ENCODE measurements at places on chromosomes 7 and 10.

DNA sequence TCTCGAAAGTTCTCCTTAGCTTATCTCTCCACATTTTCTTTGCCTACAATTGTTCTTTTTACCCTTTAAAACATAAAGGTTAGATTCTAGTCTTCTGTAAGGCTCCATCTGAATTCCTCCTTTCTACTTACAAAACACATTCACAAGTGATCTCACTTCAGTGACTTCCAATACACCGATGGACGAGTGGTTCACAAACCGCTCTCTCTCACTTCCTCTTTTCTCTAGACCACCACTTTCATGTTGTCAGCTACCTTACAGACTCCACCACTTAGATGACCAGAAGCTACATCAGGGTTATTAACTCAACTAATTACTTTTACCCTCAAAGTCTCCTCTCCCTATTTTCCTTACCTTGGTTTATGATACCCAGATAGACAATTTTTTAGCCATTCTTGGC lies 11.8 kb downstream of the MET start:
- no peak for DNase-seq

DNA sequence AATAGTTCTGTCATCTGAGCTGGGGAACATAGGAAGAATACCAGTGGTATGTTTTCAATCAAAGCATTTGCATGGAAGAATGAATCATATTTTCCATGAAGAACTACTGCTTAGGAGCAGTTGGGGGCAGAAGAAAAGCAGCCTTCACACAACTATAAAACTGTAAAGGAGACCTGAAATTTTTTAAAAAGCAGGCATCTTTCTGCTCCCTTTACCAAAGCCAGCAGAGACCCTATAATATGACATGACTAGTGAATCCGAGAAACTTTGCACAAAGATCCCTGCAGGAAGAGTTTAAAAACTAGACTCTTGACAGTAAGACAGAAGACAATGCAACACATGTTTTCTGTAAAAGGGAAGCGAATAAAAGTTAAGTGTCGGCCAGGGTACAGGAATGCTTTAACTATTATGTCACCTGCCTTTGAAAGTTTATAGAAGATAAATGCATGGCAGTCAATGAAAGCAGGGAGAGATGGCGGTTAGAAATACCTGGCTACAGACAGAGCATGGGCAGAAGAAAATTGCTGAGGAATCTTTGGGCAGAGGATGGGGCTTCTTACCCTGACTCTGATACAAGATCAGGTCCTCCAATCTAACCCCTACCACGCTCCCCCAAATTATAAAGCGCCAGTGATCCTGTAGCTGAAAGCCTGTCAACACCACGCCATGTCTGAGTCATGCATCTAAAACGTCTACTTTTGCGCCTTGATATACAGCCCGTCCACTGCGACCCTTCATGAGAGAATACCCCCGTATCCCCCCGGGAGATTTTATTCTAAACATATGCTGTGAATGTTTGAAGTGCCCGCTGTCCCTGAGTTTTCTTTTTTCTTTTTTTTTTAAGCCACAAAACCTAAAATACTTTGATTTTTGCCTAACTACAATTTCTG lies 93.1 kb downstream of the GLI3 start:
- no peak for DNase-seq

DNA sequence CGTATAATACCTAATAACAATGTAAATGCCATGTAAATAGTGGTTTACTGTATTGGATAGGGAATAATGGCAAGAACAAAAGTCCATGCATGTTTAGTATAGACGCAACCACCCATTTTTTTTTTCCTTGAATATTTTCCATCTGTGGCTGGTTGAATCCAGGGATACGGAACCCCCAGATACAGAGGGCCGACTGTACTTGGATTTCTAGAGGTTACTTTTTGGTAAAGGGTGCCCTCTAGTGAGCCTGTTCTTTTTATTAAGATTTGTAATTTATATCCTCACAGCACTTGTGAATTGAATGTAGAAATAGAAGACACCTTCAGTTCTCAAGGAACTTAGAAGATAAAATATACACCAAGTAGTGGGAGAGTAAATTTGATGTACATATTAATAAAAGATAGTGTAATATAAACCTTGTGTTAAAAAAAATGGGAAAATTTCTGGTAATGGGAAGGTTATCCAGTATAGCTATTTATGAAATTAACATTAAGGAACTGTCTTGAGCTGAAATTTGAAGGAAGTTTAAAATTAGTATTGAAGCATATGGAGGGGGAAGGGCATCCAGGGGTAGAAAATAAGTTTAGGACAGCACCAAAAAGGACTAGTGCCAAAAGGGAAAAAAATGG lies 32.0 kb downstream of the EXOC6 start:
- peak; percentile 20 for DNase-seq

- DNase-seq = no peak
Observed at GRCh38 chr10:131220601-131221171, 90.8 kb downstream of the TCERG1L start.

DNA sequence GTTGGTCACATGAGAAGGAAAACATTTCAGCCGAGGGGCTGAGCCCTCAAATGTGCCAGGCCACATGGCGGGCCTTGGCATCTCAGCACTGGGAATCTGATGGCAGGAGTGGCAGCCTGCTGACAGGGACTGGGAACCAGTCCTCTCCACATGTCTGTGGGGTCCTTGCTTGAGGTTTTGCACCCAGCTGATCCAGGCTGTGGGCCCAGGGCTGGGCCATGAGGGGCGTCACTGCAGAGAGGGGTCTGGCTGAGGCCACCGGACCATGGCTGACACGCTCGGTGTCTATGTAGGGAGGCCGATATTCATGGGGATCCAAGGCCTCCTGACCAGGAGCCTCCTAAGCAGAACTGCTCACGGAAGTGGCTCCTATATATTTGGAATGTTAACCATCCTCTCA lies 31.0 kb upstream of the PWWP2B start:
- DNase-seq = no peak

- no peak for DNase-seq
Observed at GRCh38 chr7:15856311-15856710, 169.8 kb upstream of the MEOX2 start.

GRCh38 chr10:23263441-23264164 lies 71.5 kb downstream of the PTF1A start:
- no peak for DNase-seq

GRCh38 chr10:88239212-88239611 lies 343.9 kb downstream of the RNLS start:
- no peak for DNase-seq

- DNase-seq = peak; percentile 99
Observed at GRCh38 chr10:72297281-72297804, 23.6 kb downstream of the DDIT4 start.

- peak; percentile 28 for DNase-seq
Observed at GRCh38 chr7:130141161-130141883, 63.9 kb downstream of the TMEM209 start.

GRCh38 chr10:52322323-52322722 lies 8.2 kb downstream of the DKK1 start:
- no peak for DNase-seq

DNA sequence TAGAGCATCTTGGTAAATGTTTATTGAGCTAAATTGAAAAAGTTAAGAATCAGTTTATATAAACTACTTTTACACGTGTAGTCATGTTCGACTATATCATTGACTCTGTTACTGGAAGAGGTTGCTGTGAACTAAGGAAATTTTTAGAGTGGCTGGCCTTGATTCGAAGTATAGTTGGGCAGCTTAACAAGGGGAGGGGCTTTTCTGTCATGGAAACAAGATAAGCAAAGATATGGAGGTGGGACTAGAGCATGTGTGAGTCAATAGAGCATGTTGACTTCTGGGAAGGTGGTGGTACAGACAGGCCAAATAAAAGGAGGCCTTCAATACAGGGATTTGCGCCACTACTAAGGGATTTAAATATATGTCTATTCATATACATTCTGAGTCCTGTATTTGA lies 7.6 kb downstream of the ATP5F1C start:
- no peak for DNase-seq

DNA sequence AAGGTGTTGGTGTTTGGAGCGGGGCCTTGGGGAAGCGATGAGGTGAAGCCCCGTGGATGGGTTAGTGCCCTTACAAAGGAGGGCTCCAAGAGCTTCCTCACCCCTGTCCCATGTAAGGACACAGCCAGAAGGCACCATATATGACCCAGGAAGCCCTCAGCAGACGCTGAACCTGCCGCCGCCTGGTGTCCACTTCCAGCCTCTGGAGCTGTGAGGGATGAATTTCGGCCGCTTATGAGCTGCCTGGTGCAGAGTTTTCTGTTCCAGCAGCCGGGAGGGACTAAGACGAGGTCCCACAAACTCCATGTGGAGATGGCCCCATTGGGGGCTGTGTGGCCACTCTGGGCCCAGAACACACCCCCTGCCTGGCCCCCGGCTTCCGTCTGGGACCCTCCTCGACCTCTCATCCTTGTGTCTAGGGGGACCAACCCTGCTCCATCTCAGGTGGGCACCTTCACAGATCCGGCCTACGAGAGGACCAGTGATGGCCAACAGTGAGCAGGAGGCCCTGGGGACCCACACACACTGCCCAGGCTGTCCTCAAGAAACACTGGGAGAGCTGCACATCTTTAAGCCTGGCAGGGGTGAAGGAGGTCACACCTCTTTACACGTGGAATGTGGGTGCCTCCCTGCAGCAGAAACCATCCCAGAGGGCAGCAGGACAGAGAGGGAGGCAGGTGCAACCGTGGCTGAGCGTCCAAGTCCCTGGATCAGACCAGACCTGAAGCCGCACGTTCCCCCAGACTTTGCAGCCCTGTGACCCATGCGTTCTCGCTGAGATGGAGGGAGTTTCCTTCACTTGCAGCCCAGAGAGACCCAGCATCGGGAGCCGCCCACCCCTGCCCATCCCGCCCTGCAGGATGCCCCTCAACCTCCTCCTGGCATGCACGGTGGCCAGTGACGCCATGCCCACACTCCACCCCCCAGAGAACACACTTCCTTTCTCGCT lies 96.1 kb downstream of the PDGFA start:
- no peak for DNase-seq

GRCh38 chr7:87600130-87601124 lies at the start of gene ABCB1:
ABCB1 (minus strand) TSS chr7:87600884; CDS start chr7:87600184, 700 bp downstream.
- DNase-seq = no peak

DNA sequence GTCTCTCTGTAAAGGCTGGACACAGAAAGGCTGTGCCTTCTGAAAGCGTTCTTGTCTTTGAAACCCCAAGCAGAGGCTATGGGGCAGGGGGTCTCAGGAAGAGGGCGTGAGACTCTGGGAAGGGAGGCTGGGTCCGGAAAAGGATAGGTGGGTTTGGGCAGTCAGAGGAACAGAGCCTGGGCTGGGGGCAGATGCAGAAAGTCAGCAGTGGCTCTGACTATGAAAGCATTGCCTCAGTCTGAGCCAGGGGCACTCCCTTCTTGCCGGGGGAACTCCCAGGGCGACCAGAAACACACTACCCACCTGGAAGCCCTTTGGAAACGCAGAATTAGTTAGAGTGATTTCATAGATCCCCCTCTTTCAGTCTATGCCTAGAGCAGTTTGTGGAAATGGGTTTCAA lies 72.0 kb downstream of the VWA2 start:
- no peak for DNase-seq

GRCh38 chr10:95261926-95262325 lies 28.9 kb downstream of the PDLIM1 start:
- DNase-seq = no peak

DNA sequence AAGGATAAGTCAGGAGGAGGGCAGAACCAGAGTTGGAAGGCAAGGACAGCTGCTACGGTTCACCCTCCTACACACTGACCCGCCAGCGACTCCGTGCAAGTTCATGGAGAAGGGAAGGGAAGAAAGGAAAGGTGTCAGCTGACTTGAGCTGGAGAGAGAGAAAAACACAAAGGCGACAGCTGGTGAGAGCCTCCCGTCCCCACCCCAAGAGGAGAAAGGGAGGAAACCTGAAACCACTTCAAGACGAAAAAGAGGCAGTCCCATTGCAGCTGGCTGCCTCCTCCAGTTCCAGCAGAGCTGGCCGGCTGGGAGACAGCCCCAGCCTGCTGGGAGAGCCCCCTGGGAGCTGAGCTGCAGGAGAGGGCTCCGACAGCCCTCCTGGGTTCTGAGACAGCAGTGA lies 75.2 kb downstream of the PARD3 start:
- DNase-seq = no peak

DNA sequence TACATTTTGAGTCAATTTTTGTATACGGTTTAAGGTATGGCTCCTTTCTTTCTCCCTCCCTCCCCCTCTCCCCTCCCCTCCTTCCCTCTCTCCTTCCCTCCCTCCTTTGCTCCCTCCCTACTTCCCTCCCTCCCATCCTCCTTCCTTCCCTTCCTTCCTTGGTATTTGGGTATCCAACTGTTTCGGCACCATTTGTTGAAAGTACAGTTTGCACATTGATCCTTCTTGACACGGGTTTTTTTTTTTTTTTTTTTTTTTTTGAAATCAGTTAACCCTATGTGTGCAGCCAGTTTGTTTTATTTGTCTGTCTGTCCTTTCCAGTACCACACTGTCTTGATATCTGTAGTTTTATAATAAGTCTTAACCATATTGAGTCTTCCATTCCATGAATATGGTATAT lies 39.9 kb upstream of the INSYN2A start:
- no peak for DNase-seq

GRCh38 chr7:22724861-22725260 lies 2.1 kb upstream of the IL6 start:
- no peak for DNase-seq

GRCh38 chr7:102040569-102040968 lies 223.1 kb downstream of the CUX1 start:
- no peak for DNase-seq

DNA sequence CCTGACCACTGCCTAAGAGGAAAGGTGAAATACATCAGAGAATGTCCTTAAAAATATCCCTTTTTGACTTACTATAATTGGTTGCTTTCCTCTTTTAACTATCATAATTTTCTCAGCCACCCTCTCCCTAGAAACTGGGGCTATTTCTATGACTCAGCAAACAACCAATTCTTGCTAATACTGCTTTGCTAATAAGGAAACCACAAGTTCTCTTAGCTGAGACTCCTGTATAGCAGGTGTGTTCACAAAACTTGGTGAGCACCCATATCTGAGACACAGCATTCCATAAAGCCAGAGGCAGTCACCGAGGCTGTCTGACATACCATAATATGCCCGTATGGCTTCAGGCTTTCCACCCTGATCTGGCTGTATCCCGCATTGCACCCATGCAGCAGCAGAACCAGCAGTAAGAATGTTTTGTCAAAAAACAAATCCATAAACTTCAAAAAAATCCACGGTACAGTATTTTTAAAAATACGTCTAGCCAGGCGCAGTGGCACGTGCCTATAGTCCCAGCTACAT lies 191.7 kb upstream of the C7orf33 start:
- DNase-seq = no peak

GRCh38 chr7:22627136-22627535 lies 99.9 kb upstream of the IL6 start:
- no peak for DNase-seq

DNA sequence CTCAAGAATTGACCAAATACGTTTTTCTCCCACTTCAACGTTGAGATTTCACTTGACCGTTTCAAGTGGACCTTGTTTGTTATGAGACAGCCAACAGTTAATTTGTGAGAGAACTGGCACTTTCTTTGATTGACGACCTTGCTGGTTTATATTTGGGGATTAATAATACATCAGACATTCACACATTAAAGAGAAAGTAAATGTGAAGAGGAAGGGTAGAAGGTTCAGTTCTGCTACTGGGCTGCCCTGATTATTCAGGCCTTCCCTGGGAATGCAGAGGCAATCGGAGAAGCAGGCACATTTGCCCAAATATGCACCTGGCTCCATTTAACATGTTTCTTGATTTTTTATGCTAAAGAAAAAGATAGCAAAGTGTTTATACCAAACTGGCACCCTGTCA lies 114.1 kb downstream of the POU6F2 start:
- DNase-seq = no peak
